Psoas muscle (tissue), 8 donors: ENCODE measurements at places on chromosomes 16 and 17.

GRCh38 chr16:52455549-52456277, 91.2 kb downstream of the TOX3 start:
- DNase-seq = no peak

- DNase-seq = no peak
Observed at GRCh38 chr17:75501378-75502071, 13.8 kb downstream of the CASKIN2 start.

GRCh38 chr17:71869293-71869692, 251.5 kb upstream of the SOX9 start:
- DNase-seq = no peak

- DNase-seq = no peak
Observed at GRCh38 chr16:69321080-69321479, 9.3 kb downstream of the PDF start.

DNA sequence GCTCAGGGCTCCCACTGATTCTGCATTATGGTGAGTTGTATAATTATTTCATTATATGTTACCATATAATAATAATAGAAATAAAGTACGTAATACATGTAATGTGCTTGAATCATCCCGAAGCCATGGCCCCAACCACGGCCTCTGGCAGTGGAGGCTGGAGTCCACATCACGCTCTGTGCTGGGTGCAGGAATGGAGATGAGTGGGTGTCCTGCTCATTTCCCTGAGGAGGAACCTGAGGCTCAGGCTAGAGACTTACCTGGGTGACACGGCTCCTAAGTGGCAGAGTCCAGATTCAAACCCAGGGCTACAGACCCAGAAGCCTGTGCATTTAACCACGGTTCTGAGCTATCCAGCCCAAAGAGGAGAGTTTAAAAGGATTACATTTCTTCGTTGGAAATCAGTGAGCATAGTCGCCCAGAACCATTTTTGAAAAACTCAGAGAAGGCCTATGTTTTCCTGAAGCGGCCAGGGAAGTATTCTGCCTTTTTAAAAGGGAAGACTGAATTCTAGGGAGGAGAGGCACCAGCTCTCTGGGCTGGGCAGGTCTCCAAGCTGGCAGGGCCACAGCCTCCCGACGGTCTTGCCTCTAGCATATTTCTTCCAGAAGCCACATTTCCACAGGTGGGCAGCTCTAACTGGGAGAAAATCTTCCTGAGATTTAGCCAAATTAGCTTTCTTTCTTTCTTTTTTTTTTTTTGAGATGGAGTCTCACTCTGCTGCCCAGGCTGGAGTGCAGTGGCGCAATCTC, 6.7 kb downstream of the IL4R start:
- DNase-seq = no peak

DNA sequence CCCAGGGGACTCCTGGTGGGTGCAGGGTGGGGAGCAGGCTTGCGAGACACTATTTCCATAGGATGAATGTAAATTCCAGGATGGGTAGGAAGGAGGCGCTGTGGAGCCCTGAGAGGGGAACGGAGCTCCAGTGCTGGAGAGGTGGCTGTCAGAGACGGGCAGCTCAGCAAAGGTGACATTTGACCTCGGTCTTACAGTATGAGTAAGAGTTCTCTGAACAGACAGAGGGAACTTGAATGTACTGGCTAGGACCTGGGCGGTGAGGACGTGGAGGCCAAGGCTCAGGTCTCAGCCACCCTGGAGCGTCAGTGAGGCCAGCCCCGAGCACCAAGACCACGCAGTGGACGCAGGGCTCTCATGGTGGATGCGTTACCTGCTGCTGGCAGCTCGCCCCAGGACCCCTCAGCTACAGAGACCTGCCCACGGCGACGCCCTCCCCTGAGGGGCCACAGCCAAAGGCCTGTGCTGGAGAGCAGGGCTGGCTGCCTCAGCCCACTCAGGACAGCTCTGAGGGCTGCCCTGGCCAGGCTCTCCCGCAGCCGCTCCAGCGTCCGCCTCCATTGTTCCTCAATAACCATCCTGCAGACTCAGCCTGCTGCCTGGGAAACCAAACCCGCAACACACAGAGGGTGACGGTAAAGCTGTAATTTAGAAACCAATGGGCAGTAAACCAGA, 65.9 kb upstream of the TNRC6C start:
- DNase-seq = peak; percentile 50

DNA sequence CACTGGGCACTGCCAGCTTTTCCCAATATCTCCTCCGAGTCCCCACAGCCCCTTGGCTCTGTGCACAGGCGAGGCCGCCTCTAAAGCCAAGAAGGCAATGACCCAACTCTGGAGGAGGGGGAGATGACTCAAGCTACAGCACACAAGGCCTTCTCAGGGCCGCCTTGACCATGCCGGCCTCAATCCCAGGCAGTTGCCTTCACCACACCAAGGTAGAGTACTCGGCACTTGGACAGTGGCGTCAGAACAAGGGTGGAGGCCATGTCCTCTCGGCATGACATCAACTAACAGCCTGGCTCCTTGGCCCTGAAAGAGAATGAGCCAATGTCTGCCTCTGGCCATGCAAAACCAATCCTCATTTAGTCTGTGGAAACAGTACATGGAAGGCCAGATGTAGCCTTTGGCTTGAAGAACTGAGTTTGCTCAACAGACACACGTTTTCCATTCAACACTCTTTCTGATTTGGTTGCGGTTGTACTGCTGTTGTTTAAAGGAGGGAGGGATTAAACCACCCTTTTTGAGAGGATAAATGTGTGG, 139.6 kb downstream of the XYLT1 start:
- peak; percentile 86 for DNase-seq
